ENCODE measurements at places on chromosomes 7 and 10.
A peak's percentile ranks its signal among the peaks of the same experiment; 100 is the strongest.

GRCh38 chr7:105268511-105269392 lies 120.0 kb downstream of the SRPK2 start:
- peak; percentile 88 for DNase-seq

DNA sequence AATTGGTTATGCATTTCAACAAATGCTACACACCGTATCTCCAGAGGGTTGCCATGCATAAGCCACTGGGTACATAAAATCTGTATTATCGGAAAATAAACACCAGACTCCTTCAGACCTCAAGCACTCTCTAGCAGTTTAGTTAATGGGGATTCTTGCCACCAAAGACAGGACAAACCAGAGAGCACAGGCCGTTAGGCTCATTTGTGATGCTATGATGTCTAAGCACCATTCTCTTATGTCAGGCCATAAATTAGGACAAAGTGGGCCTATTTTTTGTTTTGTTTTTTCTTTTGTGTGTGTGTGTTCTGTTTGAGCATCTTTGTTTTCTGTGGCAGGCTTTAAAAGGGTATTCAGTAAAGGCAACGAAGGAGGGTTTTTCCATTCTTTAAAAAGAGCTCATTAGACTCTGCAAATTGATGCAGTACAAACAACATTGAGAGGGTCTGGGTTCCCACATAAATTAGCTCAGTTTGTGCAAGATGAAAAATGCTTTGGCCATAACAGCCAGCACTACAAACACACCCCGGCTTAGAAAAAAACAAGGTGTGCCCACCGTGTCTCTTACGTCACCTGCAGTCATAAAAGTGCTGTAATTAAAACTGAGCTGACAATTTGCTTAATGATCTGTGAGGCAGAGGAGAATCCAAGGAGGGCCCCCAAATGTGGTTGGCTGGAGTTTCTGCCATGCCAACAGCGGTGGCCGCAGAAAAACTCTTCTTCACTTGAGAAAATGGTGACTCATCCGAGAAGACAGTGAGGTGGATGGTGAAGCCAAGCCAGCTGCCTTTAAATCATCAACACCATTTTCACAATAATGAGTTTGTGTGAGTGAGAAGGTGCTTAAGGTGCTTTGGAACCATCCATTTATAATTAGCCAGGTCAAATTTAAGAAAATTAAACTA lies 297.9 kb downstream of the GATA3 start:
- no peak for DNase-seq

GRCh38 chr10:110914431-110914830 lies 4.5 kb downstream of the BBIP1 start:
- DNase-seq = no peak

DNA sequence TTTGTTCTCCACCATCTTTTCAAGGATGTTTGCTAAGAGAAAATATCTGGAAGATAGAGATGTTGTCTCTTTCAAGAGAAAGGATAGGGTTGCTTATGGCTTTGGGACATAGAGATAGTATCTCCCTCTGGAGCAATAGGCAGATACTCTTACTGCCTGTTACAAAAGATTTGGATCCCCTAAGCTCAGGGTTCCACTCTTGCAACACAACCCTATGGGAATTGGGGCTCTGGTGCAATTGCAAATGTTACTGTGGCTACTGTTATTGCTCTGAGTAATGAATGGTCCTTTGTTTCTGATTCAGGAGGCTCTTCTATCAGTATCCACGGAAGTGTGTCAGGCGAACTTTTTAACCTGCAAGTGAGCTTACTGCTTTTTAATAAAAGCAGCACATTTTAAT lies 88.8 kb downstream of the GPR85 start:
- DNase-seq = no peak

GRCh38 chr10:21184216-21184615 lies 287.1 kb upstream of the NEBL start:
- no peak for DNase-seq

DNA sequence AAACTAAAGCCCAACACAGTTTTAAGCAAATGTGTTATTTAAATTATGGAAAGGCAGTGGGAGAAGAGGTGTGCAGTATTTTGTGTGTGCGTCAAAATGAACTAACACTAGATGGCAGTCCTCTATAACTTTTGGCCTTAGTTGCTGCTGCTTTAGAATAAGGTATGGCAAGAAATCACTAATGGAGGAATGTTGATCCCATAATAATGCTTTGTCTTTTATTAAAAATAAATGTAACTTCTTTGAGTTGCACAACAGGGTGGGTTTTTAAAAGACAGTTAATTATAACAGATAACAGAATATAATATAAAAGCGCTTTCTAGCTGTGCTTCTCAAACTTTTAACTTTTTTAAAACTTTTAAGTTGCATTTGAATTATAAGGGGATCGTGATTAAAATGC lies 56.4 kb downstream of the BBS9 start:
- peak; percentile 62 for DNase-seq

Measured in cerebellar cortex (tissue), 1 donor.